ENCODE measurements at places on chromosomes 1 and 21. TPM values are rescaled to one million over a fixed set of nuclear protein-coding genes. Genes with fewer than 3 reads are reported as not detected.
A peak's percentile ranks its signal among the peaks of the same experiment; 100 is the strongest.

TACSTD2 gene
- total RNA-seq = 0.71 TPM

BTBD19 gene
- 5.6 TPM for total RNA-seq

TRAPPC10 gene
- total RNA-seq = 19.7 TPM

MTARC1 gene
- total RNA-seq = 6.1 TPM

LRRC39 gene
- 27.6 TPM for total RNA-seq

DNA sequence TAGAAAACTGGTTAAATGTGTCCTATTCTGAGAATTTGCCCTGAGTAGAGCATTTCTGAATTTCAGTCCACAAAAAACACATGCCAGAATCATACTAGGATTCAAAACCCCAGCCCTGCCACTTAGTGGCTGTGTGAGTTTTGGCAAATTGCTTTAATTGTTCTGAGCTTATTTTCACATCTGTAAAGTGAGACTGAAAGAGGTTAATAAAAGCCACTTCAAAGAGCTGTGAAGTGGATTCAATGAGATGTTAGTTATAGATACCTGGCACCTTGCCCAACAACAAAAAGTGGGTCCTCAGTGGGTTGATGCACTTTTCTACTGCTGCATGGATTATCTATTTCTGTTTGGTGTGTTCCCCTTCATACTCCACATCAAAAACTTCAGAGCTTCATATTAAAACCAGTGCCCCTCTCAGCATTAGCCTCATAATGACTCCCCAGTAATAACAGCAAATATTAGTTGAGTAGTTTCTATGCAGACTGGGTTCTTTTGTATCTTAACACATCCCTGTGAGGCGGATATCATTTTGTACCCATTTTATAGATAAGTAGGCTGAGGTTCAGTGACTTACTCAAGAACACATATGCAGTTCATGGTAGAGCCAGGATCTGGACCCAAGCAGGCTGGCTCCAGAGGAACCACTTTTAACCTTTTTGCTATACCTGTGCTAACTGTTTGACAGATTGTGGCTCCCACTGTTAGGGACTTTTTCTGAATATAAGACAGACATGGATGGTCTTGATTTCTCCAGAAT, 14.2 kb upstream of the ADORA3 start:
- no peaks in the 10 kb centered on the region for H3K36me3 ChIP-seq
- no peak for DNase-seq
- H3K4me1 ChIP-seq = peaks cover 56% of the 10 kb centered on the region
- no peaks in the 10 kb centered on the region for H3K27me3 ChIP-seq
- peak overlapping the region; percentile 86 for H3K27ac ChIP-seq

DNA sequence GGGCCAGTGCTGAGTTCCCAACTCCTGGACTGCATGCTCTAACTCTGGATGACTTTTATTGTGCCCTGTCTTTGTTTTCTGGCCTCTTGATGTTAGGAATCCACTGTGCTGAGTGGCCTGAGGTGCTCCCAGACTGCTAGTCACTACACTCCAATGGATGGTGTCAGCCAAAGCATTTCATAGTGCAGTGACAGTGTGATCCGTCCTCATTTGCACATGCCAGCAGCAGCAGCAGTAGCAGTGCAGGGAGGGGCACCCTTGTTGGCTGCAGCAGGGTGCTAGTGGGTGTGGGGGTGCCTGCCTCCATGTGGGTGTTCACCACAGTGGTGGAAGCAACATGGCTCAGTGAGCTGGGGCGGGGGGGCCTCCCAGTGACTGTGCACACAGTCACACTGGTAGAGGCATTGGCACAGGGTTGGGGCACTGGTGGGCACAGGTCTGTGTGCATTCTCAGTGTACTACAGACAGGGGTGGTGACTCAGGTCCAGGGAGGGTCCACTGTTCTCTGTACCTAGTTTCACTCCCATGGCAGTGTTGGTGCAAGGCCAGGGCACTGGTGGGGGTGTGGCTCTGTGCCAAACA, 214.0 kb downstream of the ZC3H11B start:
- no peaks in the 10 kb centered on the region for H3K4me1 ChIP-seq
- no peak for DNase-seq
- H3K27ac ChIP-seq = no peak overlapping the region
- H3K4me3 ChIP-seq = no peak overlapping the region
- no peaks in the 10 kb centered on the region for H3K27me3 ChIP-seq

NIPAL3 gene
- 43.3 TPM for total RNA-seq

DNA sequence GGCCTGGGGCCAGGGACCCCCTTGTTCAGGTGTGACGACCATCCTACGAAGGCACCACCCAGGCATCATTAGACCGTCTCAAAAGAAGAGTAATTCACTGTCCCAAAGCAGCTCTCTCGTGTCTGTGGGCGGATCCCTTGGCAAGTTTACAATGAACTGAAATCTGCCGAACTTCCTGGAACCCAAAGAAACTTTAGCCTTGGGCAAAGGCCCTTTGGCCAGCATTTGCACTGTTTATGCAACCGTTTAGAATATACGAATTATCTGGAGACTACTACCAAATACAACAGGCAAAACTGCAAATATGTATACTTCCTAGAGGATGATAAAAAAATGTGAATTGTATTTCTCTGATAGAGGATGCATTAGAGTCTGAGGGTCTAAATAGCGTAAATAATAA, 1.4 kb upstream of the SOD1 start:
- no peak overlapping the region for H3K4me3 ChIP-seq
- no peaks in the 10 kb centered on the region for H3K36me3 ChIP-seq

DNA sequence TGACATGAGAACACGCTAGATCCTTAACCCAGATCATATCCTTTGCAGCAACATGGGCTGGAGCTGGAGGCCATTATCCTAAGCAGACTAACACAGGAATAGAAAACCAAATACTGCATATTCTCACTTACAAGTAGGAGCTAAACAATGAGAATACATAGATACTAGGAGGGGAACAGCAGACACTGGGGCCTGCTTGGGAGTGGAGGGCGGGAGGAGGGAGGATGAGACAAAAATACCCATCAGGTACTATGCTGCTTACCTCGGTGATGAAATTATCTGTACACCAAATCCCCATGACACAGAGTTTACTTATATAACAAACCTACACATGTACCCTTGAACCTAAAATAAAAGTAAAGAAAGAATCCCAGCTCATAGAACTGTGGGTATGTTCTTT, 1.2 kb upstream of the MOB3C start:
- H3K27ac ChIP-seq = no peak overlapping the region
- H3K4me3 ChIP-seq = no peak overlapping the region
- H3K27me3 ChIP-seq = no peaks in the 10 kb centered on the region
- H3K36me3 ChIP-seq = no peaks in the 10 kb centered on the region
- no peaks in the 10 kb centered on the region for H3K4me1 ChIP-seq

KRTAP11-1 gene
- total RNA-seq = not detected

GRIK1 gene
- not detected for total RNA-seq

DNA sequence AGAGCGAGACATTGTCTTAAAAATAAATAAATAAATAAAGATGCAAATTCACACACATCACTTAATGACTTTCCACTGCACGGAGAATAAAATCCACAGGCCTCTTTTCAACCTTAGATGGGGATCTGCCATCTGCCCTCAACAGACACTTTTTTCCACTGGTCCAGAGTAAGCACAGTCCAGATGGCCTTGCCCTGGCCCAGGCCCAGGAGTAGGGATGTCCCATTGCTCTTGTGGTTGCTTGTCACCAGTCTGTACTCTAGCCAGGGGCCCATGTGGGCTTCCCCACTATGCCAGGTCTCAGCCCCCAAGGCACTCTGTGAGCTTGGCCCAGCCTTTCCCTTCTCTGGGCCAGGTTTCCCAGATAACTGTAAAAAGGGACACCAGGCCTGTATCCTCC, 17.4 kb downstream of the PLOD1 start:
- no peaks in the 10 kb centered on the region for H3K27me3 ChIP-seq
- H3K36me3 ChIP-seq = peaks cover 48% of the 10 kb centered on the region
- no peak overlapping the region for H3K27ac ChIP-seq
- H3K4me3 ChIP-seq = no peak overlapping the region
